ENCODE measurements at places on chromosomes 16 and 17.

DNA sequence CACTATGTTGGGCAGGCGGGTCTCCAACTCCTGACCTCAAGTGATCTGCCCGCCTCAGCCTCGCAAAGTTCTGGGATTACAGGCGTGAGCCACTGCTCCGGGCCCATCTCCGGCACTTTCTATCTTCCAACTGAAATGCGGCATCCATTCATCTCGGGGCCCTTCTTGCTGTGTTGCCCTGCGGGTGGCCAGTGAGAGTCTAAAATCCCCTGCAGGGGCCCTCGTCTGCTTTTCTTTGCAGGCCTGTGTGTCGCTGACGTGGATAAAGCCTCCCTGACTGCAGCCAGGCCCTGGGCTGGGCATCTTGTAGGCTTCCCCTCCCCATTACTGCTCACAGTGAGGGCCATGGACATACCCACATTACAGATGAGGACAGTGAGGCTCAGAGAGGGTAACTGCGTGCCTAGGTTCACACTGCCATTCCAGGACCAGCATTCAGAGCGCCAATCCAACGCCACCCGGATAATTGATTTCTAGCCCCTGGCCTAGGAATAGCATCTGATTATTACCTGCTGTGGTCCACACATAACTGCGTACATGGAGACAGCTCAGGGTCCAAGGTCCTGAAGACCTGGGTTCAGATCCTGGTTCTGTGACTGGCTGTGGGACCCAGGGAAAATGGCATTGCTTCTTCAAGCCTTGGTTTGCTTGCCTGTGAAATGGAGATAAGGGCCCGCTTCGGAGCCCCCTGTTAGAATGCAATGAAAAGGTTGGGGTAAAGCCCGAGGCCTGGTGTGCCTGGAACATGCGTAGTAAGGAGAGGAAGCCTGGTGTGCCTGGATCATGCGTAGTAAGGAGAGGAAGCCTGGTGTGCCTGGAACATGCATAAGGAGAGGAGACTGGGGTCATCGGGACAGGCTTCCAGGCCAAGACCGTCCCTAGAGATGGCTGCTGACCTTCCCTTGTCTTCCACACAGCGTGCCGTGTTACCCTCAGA, 25.0 kb downstream of the CRISPLD2 start:
- DNase-seq = no peak

- peak; percentile 84 for DNase-seq
These were observed 23.8 kb downstream of the SPHK1 start for GRCh38 chr17:76408037-76408849.

GRCh38 chr16:73050201-73051099, 2.5 kb upstream of the ZFHX3 start:
- no peak for DNase-seq

DNA sequence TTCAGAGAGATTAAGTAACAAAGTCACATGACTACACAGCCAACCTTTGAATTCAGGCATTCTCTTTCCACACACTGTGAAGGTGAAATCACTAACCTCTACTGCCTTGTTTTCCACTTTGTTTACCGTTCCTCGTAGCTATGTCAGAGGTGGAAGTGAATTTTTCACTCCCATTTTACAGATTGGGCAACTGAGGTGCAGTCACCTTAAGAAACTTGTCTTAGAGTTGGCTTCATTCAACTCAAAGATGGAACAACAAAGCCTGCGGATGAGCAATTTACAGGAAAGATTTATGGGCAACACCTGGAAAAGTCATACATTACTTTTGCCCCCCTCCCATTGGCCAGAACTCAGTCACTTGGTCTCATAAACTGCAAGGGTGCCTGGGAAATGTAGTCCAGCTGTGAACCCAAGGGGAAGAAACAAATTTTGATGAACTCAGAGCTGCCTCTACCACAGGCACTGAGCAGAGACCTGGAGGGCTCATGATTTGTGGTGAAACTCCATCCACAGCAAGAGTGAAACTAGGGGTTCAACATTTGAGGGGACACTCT, 784.6 kb upstream of the EEF2KMT start:
- DNase-seq = no peak

DNA sequence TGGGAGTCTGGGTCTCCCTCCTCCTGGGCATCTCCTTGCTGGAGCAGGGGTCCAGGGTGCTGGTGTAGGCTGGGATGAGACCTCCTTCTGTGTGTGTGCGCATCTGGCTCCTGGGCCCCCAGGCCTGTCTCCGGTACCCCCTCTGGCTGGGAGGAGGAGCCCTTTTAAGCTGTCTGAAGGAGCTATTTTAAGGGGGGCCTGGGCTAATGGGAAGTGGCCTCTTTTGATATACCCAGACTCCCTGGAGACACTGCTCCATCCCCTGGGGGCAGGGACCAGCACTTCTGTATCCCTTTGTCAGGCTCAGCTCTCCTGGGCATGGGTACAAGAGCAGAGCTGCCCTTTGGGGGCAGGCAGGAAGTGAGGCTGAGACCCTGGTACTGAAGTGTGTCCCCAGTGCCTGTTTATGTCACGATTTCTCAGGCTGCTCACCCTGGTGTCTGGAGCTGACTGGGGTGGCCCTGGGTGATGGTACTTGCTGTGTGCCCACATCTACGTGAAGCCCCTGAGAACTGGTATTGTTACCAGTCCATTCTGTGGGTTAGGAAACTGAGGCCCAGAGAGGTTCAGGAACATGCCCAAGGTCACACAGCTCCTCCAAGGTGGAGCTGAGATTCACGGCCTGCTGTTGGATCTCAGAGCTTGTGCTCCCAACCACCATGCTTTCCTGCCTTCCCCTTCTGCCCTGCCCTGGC, 6.5 kb downstream of the ADCY7 start:
- DNase-seq = no peak
